ENCODE measurements at places on chromosomes 16 and 17.

DNA sequence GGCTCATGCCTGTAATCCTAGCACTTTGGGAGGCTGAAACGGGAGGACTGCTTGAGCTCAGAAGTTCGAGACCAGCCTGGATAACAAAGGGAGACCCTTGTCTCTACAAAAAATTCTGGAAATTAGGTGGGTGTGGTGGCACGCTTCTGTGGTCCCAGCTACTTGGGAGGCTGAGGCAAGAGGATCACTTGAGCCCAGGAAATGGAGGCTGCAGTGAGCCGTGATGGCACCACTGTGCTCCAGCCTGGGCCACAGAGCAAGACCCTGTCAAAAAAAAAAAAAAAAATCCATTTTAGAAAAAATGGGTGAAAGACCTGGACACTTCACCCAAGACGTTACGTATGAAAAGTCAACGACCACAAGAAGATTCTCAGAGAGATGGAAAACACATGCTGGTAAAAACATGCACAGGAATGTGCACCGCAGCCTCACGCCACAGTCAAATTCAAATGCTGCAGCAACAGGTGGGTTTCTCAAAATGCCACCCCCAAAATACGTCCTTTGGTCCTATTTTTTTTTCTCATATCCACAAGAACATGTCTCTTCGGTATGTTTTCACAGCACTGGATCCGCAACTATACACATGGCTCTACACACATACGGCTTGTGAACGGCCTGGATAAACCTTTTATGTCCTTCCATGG lies 17.1 kb downstream of the CSNK1D start:
- no peak for DNase-seq

- no peak for DNase-seq
Observed at GRCh38 chr16:84053237-84053636, 10.6 kb upstream of the SLC38A8 start.

GRCh38 chr17:15996322-15996721 lies 3.2 kb downstream of the ZSWIM7 start:
- no peak for DNase-seq

GRCh38 chr16:8818504-8819270 lies 21.0 kb downstream of the PMM2 start:
- DNase-seq, result no peak

DNA sequence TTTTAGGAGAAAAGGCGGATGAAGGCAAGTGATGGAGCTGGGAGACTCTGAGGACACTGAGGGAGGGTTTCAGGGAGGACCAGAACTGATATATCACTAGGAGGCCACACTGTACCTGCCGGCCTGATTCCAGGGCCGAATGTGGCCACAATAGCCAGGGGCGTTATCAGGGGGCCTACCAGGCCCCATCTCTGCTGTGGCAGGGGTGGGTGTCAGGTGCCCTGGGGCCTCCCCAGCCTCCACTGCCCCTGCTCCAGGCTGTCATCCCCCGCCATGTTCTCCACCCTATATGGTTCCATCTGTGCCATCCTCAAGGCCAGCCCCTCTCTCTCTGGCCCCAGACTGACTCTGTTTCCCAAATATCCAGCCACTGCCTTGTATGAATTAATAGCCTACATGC lies 246.5 kb downstream of the GSG1L start:
- DNase-seq, result no peak

DNA sequence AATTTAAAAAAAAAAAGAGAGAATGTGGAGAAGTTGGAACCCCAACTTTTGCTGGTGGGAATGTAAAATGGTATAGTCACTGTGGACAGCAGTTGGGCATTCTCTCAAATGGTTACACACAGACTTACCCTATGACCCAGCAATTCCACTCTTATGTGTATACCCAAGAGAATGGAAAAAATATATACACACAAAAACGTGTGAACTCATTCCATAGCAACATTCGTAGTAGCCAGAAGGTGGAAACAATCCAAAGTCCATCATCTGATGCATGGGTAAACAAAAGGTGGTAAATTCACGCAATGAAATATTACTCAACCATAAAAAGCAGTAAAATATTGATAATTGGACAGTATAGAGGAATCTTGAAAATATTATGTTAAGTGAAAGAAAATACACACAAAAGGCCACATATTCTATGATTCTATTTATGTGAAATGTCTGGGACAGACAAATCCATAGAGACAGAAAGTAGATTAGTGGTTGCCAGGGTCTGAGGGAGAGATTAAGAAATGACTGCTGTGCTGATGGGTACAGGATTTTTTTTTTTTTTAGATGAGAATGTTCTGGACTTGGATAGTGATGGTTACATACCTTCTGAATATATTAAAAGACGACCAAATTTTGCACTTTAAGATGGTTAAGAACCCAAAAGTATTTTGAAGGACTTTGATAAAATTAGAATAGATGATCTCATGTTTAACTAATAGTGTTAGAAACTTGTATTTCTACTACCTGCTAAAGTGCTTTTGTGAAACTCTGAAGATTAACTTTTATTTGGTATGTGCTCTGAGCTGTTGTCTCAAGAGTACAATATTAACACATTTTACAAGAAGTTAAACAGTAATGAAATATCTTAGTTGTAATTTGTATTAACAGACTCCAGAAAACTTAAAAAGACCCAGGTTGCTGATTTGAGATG lies 60.9 kb downstream of the MRTFB start:
- DNase-seq, result no peak

DNA sequence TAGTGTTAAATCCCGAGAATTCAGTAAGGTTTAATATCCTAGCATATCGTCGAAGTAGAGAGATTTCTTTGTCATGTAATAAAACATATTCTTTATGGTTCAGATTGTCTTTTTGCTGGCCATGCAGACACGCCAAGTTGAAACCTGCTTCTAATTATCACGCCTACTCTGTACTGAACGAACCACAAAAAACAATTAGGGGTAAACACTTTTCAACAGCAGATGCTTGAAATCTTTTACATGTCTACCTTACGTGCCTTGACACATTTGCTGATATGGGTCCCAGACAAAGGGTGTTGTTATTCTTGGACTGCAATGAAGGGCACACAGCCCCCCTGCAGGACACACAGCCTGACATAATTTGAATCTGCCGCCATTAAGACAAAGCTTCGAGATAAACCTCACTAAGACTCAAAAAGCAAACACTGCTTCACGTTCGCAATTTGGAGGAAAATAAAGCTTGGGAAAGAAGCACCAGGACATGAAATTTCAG lies 13.3 kb downstream of the WIPI1 start:
- no peak for DNase-seq

DNA sequence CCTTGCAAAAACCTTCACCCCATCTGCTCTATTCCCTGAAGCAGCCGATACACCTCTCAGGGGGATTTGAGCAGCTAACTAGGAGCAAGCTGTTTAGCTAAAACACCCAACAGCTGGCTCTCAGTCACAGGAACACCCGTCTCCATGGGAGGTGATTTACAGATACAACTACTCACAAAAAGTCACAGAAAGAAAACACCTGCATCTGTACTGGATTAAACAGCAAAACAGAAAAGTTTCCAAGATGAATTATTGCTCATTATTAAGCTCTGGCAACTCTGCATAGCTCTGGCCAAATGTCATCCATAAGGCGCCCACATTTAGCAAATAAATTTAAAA lies 22.3 kb downstream of the GJC1 start:
- no peak for DNase-seq

- no peak for DNase-seq
Observed at GRCh38 chr17:72702998-72703397, 389.5 kb downstream of the SLC39A11 start.

- DNase-seq, result no peak
Observed at GRCh38 chr17:31674305-31674704, 184.7 kb downstream of the COPRS start.

- DNase-seq, result peak; percentile 62
Observed at GRCh38 chr16:27318392-27319256, 4.8 kb downstream of the IL4R start.
